ENCODE measurements at places on chromosomes 1 and 21.

- DNase-seq, result peak; percentile 19
Observed at GRCh38 chr21:18007121-18007520, 188.0 kb upstream of the C21orf91 start.

DNA sequence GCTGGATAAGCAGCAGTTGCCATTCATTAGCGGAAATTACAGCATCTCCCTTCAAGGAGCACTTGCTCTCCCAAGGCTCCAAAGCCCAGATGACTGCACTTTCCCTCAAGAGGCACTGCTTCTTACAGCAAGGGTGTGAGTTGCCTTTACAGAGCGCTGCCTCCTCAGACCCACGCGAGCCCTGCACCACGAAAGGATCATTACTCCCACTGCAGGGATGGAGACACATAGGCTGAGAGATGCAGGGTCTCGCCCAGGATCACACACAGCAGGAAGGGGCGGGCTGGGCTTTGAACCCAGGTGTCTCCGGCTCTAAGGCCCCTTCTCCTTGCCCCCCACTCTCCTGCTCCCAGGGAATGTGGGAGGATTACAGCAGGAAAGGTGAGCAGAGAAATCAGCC, 405.5 kb downstream of the MATN1 start:
- DNase-seq, result no peak

DNA sequence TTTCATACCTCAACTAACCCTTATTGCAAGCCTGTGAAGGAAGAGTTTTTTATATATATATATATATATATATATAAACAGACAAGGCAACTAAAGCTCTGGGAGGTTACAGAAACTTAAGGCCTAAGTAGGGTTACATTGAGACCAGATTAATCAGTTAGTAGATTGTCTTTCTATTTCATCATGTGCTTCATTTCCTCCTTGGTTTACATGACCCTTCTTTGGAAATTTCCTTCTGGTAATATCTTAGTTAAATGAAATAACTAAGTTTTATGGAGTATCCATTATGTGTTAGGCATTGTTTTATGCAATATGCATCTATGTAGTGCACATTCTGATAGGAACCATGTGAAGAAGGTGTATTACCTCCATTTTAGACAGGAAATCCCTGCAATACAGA, 112.7 kb downstream of the FGGY start:
- no peak for DNase-seq

DNA sequence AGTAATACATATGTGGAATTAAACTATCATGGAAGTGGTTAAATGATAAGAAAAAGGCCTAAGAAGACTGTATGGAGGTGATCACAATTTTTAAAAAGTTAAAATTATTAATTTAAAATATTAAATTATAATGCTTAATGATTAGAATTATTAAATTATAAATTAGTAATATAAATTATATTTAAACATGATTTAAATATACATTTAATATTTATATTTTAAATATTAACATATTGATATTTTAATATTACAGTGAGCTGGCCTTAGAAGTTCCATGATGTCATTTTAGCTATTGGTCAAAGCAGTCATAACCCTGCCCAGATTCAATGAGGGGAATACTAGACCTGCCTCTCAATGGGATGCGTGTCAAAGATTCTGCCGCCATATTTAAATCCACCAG, 281.2 kb downstream of the PRDM2 start:
- no peak for DNase-seq

GRCh38 chr1:145993618-145994390, 2.6 kb downstream of the TXNIP start:
- DNase-seq, result peak; percentile 31

DNA sequence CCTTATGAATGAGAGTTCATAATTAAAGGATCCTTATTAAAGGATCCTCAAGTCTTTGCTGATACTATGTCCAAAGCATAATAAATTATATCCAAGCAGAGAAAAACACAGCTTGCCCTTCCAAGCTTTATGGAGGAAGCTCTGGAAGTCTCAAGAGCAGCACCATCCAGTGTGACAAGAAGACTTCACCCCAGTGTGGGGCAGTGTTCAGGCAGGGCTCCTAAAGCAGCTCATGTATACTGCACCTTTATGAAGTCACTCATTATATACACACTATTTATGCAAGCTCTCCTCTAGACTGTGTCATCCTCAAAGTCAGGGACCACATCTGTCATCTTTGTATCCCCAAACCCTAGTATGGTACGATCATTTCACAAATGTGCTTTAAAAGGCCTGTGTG, 11.9 kb upstream of the CCN1 start:
- no peak for DNase-seq

DNA sequence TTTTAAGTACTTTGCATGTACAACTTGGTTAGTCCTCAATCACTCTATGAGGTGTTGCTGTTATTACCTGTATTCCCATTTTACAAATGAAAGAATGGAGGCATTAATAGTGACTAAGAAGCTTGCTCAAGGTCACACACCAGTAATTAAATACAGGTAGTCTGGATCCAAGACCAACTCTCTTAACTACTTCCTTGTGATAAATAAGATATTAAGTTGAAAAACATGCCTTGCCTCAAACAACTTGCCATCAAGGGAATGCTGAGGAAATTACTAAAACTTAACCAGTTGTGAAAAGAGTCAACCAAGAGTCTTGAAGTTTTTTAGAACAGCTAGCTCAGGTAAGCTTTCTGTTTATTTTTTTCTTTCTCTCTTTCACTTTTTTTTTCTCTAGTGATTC, 21.0 kb upstream of the LAMC1 start:
- no peak for DNase-seq

DNA sequence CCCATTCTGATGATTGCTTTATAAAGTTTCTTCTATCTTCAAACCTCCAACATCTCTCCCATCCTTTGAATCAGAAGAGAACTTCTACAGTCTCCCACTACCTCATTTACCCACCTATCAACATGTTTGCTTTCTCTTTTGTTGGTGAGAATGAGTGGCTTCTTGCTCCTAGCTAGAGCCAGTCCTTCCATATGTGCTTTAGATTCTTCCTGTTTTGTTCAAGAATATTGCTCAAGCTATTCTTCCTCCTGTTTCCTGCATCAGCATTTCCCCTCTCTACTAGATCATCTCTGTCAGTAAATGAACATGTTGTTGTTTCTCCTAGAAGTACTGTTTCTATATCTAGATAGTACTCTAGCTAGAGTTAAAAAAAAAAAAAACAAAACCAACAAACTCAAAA, 6.3 kb downstream of the ATF6 start:
- peak; percentile 43 for DNase-seq

DNA sequence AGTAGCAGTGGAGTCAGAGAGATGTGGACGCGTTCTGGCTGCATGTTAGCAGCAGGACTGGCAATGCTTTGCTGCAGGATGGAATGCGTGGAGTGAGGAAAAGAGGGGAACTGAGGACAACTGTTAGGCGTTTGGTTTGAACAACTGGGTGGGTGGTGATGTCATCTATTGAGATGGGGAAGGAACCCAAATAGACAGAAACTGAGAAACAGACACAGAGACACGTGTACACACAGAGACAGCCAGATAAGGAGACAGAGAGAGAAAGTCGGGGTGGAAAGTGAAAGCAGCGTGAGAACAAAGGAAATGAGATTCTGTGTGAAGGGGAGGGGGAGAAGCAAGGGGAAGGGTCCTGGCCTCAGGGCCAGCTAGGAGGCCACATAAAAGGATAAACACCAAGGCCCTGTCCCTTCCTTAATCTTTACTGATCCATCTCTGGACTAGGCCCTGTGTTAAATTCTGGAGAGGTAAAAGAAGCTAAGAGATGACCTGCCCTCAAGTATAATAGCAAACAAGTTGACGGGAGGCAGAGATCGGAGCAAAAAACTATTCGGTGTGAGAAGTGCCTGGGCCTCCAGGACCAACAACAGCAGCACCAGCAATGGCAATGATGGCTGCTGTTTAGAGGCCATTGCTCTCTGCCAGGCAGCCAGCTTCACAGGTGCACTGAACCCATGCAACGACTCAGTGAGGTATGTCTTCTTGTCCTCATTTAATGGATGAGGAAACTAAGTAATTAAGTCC, 31.6 kb downstream of the VWA5B1 start:
- DNase-seq, result no peak

- DNase-seq, result no peak
Observed at GRCh38 chr1:184617433-184618029, 137.1 kb downstream of the EDEM3 start.

GRCh38 chr1:243903041-243903440, 53.0 kb upstream of the AKT3 start:
- DNase-seq, result no peak

DNA sequence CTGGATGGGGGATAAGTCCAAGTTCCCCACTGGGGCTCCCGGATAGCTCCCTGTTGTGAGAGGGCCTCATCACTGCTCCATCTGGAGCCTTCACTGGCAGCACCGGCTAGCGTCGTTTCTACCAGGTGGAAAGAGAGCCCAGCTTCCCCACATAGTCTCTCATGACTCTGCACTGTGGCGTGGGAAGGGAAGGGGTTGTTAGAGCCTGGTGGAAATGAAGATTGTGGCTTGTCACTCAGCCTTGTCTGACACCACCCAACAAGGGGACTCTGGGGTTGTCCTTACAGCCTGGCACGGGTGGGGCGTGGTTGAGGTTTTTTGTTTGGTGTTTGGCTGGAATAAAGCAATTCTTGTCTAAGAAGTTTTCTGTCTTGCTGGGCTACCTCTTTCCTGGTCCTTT, 94.6 kb downstream of the ADARB1 start:
- no peak for DNase-seq

- peak; percentile 76 for DNase-seq
Observed at GRCh38 chr1:236103646-236104218, 38.6 kb upstream of the GPR137B start.

DNA sequence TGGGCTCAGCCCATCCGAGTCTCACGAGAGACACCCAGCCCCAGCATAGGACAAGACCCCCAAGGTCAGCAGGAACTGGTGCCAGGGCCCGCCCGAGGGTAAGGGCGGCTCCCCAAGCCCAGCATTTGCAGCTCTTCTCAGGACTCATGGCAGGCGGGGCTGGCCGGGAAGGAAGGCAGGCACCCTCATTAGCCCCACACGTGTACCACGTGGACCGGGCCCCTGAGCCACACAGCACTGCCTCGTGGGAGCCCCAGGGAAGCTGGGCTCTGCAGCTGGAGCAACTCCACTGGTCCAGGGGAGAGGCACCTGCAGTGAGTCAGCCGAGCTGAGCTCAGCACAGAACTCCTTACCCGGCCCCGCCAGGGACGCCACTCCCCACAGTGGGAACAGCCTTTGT, 97.7 kb upstream of the IFFO2 start:
- peak; percentile 54 for DNase-seq

GRCh38 chr21:16592381-16592780, 862.6 kb downstream of the USP25 start:
- DNase-seq, result no peak

- no peak for DNase-seq
Observed at GRCh38 chr1:22509815-22510214, 53.5 kb upstream of the EPHA8 start.

- DNase-seq, result no peak
Observed at GRCh38 chr1:162256287-162256686, 120.4 kb downstream of the SPATA46 start.

GRCh38 chr21:42661688-42662429, 8.4 kb downstream of the PDE9A start:
- DNase-seq, result no peak

GRCh38 chr21:27498025-27498424, 531.1 kb upstream of the ADAMTS5 start:
- DNase-seq, result no peak

- peak; percentile 67 for DNase-seq
Observed at GRCh38 chr1:162361349-162361748, 15.3 kb downstream of the SPATA46 start.

GRCh38 chr1:205672970-205673369, 7.3 kb downstream of the SLC45A3 start:
- DNase-seq, result no peak

DNA sequence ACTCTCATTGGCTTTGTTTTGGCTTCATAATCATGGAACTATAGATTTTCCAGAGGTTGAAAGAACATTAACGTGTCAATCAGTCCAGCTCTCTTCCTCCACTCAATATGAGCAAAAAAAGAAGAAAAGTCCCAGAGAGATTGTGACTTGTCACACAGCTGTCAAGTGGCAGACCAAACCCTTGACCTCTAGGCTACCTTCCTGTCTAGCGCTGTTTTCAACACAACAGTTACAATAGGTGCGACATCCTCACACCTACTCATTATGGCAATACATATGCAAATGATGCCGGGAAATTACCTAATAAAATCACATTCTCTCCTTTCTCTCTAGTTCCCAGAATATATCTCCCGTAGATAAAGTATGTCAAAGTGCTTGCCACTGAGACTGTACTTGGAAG, 1.1 kb downstream of the WARS2 start:
- peak; percentile 37 for DNase-seq

GRCh38 chr1:58123051-58123450, 423.5 kb downstream of the OMA1 start:
- DNase-seq, result no peak

DNA sequence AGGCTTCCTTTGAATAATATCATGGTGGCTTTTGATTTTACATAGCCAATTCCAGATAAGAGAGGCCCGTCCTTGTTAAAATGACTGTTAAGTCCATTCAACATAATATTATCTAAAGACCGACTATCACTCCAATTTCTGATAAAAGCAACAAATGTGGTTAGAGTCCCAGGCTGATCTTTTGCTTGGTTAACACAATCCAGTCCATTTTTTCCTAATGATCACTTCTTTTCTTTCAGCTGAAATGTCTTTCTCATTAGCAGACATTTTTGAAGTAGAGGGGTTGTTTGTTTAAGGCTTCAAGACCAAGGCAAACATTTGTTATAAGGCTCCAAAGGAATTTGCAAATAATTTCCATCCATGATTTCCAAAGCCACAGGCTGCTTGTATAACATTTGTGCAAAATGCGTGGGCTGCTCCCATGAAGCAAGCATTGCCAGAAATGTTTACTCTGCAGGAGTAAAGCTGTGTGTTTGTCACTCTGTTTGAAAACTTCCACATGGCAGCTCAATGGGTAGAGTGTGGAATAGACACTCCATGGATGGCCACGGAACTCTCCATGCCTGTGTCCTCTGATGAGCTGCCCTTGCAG, 111.5 kb downstream of the PSMG1 start:
- no peak for DNase-seq

Data from RPMI8226 (cell line).